ENCODE measurements at places on chromosomes 4 and X. TPM values are rescaled to one million over a fixed set of nuclear protein-coding genes. Genes with fewer than 3 reads are reported as not detected.

Gene SH3D19
- 295 TPM for total RNA-seq

DNA sequence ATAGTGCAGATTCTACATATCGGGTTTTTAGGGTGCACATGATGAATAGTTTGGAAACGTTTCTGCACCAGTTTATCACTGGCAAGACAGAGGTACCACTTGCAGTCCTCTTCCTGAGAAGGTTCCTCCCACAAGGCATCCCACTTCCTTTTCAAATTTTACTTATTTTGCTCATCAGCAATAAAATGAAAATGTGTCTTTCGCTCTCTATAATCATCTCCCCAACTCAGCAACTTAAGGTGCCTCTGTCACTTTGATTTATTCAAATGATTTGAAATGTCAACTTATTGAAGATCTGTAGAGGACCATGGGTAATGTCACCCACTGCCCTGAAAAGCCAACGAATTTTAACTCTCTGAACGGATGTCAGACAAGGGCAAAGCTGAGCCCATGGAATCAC lies 53.2 kb downstream of the VGLL1 start:
- no peak for DNase-seq

Gene GBA3
- total RNA-seq, result 184 TPM

Gene PAGE2B
- total RNA-seq, result not detected

GRCh38 chr4:1983053-1983845 lies 25.5 kb downstream of the NELFA start:
- DNase-seq, result no peak

DNA sequence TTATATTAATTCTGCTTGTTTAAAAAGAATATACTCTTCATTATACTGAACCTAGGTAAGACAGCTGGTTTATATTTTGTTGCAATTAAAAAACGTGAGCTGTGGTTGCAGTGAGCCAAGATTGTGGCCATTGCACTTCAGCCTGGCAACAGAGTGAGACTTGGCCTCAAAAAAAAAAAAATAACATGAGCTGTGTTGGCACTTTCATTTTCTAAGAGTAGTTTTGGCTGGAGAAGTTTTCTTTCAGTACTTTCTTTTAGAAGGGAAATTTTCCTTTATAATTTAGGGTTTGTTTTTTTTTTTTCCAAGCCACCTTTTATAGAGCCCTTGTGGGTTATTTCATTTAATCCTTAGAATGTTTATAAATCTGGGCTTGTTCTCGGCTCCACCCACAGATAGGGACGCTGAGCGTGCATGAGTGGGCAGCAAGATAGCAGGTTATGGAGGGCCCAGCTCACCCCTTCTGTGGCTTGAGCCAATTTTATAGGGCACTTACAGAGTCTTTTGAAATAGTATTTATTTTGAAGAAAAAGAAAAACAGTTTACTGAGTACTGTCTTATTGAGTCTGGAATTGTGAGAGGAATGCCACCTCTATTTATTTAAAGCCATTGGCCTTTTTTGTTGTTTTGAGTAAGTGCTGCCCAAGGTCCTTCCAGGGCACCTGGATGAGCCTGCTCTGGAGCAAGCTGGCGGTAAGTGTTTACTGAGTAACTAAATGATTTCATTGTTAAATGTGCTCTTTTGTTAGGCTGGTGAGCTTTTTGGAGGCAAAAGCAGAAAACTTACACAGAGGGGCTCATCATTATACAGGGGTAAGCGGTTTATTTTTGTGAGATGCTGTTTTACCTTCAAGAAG lies 60.9 kb downstream of the HTT start:
- DNase-seq, result no peak

DNA sequence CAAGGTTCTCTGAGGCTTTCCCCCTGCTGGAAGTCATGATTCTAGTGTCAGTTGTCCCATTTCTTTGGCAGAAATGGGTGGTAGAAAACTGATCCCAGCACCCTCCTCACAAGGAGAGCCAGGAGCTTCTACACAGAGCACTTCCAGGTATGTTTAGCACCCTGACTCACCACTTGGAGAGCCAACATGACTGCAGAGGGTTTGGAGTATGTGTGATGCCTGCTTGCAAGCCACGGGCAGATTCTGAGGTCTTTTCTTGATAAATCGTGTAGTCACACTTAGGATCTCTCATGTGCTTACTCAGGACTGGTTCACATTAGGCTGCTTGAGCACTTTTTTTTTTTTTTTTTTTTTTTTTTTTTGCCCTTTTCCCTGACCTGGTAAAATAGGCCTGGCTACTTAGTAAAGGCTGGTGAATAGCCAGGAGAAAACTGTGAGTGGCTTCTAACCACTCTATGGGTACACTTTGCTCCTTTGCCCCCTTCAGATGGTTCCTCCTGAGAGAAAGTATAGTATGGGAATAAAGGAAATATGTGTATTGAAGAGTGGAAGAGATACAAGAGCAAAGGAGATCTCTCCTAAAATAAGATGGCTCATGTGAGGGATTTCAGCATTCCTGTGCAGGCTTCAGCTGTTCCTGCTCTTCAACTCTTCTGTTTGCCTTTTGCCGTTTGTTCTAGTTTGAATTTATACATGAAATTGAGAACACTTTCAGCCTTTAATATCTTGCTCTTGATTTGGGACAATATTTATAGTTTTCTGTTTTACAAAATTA lies 103.6 kb downstream of the EMCN start:
- DNase-seq, result no peak

DNA sequence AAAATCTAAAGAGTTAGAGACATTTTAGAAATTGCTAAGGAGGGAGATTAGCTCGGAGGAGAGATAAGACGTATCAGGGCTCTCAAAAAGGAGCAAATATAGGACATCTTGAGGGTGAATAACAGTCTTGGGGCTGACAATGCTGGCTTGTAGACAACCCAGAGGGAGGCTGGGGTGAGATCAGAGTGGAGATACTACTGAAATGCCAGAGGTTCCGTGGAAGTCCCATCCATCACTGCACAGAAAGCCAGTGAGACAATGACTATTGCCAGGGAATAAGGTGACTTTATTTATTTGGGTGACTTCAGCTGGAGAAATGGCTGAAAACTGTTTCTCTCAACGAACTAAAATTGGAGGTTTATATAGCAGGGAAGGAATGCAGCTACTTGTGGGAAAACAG lies 838.1 kb upstream of the AGA start:
- DNase-seq, result no peak

DNA sequence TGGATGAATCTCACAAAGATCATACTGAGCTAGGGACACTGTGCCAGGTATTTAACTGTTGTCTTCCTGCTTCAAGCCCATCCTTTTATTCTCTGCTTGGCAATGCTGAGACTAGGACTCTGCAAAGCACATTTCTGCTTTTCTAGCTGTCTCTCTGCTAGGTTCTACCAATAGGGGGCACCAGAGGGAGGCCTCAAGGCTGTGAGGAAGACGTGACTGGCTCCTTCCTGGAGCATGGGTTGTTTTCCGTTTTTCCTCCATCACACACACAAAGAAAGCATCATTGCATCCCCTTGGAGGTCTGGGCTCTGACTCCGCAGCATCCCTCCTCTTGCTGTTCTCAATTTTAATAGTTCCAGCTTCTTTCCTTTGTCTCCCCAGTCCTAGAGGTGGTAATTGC lies 10.9 kb upstream of the DCTD start:
- DNase-seq, result no peak

Gene BMP3
- 26.4 TPM for total RNA-seq

Gene TMEM47
- 4.4 TPM for total RNA-seq

- DNase-seq, result no peak
Observed at GRCh38 chr4:109009909-109010308, 247.1 kb upstream of the ETNPPL start.

Gene HMGB2
- 30.4 TPM for total RNA-seq

Gene HSFX2
- not detected for total RNA-seq

DNA sequence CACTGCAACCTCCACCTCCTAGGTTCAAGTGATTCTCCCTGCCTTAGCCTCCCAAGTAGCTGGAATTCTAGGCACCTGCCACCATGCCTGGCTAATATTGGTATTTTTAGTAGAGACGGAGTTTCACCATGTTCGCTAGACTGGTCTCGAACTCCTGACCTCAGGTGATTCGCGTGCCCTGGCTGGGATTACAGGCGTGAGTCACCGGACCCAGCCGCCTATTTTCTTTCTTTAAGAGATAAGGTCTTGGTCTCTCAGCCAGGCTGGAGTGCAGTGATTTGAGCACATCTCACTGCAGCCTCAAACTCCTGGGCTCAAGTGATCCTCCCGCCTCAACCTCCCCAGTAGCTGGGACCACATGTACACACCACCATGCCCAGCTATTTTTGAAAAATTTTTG lies 166.5 kb downstream of the DHRSX start:
- no peak for DNase-seq
